ENCODE measurements at places on chromosomes 3 and 15. TPM values are rescaled to one million over a fixed set of nuclear protein-coding genes. Genes with fewer than 3 reads are reported as not detected.

GP5 gene
- total RNA-seq = not detected

GRCh38 chr15:29613951-29614382 is 208.3 kb downstream of the TJP1 start:
- peak; percentile 52 for DNase-seq

- DNase-seq = no peak
Measured at GRCh38 chr3:26091626-26092025, 301.7 kb downstream of the OXSM start.

DNA sequence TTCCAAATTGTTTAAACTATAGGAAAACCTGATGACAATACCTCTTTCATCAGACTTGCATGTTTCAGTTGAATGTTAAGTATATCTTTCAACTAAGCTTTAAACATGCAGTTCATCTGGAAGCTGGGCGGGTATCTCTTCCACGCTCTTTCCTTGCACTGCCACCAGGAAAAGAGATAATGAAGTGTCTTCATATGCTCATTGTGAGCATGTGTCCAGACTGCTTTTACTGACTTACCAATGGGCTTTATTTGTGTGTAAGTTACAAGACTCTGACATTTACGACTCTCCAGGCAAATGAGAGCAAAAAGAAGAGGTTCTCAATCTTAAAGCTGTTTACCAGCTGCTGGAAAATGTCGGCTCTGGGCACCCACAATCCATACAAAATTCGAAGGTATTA is 52.8 kb downstream of the TMEM212 start:
- no peak for DNase-seq

GRCh38 chr15:39084674-39085530 is 496.0 kb upstream of the THBS1 start:
- no peak for DNase-seq

MASP1 gene
- not detected for total RNA-seq

DNA sequence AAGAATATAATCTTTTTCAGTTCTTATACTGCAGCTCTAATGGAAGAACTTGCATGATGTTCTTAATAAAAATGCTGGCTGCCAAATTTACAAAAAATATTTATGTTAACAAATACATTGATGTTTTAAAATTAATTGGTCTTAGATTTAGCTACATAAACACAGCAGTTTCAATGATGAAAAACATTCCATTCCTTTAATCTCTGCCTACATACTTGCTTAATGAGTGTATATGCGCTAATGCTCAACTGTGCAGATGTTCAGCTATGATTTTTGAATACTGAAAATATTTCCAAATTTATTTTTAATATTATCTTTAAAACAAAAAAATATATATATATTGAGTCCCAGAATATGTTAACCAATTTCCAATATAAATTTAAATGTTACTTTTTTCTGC is 867.4 kb downstream of the ROBO1 start:
- no peak for DNase-seq

DNA sequence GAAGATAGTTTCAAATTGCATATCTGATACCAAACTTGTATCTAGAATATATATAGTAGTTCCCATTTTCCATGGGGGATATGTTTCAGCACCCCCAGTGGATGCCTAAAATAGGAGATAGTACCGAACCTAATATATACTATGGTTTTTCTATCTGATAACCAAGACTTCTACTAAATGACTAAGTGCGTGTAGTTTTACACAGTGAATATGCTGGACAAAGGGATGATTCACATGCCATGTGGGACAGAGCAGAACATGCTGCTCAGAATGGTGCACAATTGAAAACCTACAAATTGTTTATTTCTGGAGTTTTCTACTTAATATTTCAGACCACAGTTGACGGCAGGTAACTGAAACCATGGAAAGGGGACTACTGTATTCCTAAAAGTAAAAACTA is 73.4 kb upstream of the TP63 start:
- DNase-seq = no peak

DNA sequence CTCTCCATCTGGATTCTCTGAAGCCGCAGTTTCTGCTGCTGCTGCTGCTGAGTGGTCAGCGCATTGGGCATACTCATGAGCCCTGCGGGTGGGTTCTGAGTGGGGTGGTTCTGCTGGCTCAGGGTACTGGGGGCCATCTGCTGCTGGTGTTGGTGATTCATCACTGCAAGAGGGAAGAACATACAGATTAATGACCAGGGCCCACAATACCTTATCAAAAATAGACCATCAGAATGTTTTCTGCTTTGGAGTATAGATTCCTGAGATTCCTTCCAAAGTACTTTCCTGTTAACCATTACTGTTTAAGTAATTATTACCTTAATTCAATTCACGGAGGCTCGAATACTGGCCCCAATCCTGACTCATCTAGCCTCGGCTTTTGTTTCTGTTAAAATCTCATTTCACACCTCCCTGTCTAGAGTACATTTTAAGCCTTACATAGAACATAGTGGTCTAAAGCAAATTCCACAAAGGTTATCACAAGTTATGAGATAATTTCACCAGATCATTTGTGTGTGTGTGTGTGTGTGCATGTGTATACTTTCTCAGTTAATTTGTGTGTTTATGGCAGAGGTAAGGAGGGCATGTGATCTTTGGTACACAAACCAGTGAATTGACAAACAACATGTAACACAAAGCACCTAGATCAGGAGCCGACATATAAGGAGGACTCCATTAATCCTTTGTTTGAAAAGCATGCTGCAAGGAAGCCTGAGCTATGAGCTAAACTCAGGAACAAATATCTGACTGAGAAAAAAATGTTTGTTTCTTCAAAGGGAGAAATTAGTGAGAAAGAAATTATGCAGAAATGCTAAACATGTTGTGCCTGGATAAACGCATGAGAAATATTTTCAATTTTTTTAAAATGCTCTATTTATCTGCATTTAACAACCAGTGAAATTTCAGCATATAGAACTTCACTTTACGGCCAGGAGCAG is 68.1 kb downstream of the TM4SF4 start:
- DNase-seq = peak; percentile 37

DNA sequence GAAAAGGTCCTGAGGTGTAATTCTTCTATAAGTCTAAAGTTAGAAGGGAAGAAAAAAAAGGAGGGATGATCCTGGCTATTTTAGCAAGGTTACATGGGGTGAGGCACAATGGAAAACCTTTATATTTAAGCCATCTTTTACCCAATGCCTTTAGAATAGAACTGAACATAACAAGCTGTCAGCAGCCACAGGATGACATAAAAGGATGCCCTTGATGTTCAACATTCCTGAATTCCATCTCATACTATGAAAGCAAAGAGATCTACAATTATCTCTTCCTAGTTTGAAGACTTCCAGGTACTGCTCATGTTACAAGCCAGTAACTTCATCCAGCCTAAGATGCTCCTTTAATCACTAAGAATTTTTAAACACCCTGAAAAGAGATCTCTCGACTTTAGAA is 26.9 kb downstream of the NEK10 start:
- no peak for DNase-seq

DNA sequence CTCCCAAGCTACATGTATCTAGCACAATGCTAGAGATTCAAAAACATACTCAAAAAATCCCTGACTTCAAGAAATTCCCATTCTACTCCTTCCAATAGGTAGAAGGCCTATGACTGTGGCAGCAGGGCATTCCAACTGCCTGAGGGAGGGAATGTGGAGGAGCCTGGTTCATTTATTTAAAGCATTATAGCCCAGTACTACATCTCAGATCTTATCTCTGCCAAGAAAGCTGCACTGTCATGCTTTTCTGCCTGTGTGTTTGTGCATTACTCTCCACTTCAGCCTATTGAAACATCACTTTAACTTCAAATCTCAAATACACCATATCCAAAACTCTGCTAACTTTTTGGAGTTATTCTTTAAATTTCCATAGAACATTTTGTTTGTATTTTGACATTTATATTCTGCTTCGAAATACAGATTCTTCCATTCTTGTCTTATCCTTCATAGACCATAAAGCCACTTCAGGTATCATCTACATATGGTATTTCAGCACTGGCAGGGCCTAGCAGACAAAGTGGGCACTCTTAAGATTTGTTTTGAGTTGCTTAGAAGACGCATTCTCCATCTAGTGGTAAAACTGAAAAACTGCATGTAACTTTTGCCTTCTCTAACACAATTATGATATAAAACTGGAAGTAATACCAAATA is 59.1 kb upstream of the NEDD4 start:
- peak; percentile 71 for DNase-seq

DNA sequence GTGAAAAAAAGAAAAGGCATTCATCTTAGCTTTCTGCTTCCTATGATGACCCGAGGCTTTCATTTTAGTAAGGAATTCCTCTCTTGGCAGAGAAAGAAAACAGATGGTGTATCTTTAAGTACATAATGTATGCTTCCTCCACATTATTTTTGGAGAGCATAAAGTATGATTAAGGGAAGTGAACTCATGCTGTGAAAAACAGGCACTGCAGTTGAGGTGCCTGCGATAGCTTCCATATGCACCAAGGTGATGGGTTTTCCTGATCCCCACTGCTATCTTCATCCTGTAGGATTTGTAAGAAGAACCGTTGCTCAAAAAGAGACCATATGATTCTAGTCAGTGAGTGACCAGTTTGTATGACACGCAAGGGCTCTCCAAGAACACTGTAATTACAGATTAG is 411.5 kb upstream of the MCTP2 start:
- DNase-seq = no peak

ALDH1A3 gene
- 21.0 TPM for total RNA-seq

DNA sequence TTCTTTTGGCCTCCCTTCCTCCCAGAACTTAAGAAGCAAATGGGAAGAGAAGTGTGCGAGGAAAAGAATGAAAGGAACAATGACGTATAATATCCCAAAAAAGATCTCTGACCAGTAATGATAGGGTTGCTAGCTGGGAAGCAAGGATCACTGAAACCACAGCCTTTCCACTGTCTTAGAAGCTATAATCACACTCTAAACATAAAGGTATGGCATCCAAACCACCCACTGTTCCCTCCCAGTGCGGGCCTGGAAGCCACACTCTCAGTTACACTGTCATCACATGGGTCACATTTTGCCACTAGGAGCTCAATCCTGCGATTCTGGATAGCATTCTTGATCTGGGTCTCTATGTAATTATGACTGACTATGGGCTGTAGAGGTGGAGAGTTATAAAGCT is 131.6 kb upstream of the HACD2 start:
- DNase-seq = no peak

DNA sequence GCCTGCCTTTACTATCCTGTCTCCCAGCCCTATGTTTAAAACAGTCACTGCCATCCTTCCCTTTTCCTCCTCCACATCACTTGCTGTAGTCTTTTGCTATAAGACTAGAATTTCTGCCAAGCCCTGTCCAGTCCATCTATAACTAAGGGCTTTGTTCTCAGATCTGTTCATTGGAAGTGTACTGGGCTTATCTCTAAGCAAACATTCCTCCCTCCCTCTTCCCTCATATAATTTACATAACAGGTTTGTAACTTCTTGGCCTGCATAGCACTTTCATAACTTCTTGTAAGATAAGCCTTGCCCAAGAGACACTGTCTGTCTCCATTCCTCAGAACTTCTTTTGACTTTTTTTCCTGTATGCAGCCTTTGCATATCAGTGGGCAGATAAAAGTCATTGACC is 16.7 kb downstream of the TPRG1 start:
- DNase-seq = peak; percentile 87

DNA sequence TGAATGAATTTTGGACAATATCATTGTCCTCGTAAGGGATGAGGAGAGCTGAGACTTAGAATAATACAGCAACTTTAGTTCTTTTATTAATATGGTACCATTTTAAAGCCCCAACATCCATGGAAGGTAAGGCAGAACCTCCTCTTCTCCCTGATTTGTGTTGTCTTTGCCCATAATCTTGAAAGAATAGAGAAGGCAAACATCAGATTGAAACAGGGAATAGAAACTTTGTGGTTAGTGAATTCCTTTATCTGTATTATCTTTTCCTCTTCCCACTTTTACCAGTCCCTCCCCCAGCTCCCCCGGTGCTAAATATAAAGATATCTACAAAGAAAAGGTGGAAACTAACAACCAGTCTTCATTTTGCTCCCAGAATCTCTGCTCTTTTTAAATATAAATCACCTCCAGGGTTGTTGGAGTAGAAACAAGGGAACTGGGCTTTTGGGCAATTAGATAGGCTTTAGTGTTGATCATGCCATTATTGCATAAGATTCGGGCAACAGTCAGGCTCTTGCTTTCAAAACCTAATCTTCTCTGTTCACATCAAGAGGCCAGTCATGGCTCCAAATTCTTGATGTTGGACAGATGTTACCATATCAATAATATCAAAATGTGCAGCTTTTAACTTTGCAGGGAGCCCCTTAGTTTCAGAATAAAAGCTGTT is 32.5 kb downstream of the ITPR1 start:
- no peak for DNase-seq

WDR48 gene
- total RNA-seq = 10.1 TPM

DNA sequence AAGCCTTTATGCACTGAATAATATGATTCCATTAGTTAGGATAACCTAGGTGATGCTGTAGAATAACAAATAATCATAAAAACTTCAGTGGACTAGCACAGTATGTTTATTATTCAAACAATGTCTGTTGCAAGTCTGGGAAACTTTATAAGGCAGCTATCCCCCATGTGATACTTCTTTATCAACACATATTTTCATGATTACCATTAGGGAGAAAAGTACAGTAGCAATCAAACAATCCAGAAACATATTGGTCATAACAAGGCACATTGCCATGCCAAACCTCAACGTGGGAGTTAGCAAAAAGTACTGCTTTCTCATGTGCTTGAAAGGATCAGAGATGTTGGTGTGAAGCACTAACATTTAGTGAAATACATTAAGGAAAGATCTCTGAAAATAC is 35.5 kb downstream of the EOMES start:
- no peak for DNase-seq

- peak; percentile 12 for DNase-seq
Measured at GRCh38 chr3:68206524-68207117, 552.2 kb upstream of the SUCLG2 start.

DNA sequence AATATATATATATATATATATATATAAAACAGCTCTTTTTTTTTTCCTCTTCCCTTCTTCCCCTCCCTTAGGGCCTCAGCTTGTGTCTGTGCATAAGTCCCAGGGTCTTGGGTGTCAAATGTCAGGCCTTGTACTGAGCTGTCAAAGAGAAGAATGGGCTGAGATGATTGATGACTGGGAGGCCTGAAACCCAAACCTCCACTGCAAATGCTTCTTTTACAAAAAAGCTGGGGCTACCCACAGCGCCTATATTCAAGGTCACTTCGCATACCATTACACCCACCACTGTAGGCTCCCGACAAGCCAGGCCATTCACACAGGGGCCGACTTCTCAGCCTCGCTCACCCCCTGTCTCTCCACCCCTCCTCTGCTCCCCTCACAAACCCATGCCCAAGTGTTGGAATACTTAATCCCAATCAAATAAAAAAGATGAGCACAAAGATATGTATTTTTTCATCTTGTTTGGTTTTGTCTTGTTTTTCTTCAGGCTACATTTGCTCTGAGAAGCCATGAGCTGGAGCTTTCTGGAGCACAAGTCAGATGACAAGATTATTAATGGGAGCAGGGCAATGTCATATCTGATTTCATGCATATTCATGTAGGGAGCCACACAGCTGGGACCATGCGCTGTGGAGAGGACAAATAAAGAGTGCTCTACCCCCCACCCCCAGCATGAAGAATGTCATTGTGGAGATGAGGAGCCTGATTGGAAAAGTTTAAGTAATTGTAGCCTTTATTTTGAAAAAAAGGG is 614.4 kb upstream of the NR2F2 start:
- no peak for DNase-seq

Measured in HT-29 (cell line).